ENCODE measurements at places on chromosomes 11 and 22.

GRCh38 chr22:30947173-30947815, 21.3 kb downstream of the MORC2 start:
- DNase-seq: no peak

DNA sequence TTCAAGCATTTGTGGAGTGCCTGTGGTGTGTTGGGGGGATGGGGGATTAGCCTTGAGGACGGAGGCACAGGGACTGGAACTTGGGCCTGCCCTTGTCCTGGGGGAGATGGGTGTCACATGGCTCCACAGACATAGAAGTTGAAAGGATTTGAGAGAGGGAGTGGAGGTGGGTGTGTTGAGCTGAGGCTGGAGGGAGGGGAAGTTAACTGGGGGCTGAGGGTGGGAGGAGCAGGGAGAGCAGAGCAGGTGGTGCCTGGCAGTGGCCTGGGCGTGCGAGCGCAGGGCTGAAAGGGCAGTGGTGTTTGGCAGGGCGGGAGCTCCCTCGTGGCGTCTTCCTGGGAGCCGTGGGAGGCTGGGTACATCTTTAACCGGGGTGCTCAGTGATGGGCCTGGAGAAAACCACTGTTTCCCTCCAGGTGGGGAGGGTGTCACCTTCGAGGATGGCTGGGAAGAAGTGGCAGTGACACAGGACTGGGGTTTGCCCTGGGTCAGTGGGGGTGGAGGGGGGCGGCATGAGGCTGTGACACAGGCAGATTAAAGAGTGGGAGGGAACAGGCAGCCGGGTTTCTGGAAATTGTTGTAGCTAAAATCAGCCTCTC, 45.5 kb downstream of the AP2A2 start:
- DNase-seq: no peak

DNA sequence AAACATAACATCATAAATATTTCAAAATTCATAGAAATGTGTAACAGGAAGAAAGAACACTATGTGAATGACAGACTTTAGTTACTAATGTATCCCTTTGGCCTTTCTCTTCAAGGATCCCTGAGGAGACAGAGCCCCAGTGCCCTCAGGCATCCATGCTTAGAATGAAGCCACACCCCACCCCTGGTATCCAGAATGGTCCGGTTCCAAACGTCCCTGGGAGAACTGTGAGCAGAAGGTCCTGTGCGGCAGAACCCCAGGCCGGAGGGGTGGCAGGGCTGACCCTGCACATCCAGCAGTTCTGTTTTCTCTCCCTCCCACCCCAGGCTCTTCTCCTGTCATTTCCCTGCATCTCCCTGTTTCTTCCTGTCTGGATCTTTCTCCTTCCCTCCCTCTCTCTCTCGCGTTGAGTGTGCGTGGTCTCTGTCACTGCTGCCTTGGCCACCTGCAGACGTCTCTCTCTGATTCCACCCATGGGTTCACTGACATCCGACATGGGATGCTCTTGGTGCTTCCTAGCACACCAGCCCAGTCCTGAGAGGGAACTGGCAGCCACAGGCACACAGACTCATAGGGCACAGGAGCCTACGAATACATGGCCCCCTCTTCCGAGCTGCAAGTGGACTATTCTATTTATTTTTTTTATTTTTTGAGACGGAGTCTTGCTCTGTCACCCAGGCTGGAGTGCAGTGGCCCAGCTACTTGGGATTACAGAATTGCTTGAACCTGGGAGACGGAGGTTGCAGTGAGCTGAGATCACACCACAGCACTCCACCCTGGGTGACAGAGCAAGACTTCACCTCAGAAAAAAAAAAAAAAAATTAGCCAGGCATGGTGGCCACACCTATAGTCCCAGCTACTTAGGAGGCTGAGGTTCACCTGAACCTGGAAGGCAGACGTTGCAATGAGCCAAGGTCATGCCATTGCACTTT, 5.7 kb downstream of the RFPL1 start:
- no peak for DNase-seq

GRCh38 chr11:6962673-6963072, 36.4 kb downstream of the ZNF215 start:
- DNase-seq: no peak

DNA sequence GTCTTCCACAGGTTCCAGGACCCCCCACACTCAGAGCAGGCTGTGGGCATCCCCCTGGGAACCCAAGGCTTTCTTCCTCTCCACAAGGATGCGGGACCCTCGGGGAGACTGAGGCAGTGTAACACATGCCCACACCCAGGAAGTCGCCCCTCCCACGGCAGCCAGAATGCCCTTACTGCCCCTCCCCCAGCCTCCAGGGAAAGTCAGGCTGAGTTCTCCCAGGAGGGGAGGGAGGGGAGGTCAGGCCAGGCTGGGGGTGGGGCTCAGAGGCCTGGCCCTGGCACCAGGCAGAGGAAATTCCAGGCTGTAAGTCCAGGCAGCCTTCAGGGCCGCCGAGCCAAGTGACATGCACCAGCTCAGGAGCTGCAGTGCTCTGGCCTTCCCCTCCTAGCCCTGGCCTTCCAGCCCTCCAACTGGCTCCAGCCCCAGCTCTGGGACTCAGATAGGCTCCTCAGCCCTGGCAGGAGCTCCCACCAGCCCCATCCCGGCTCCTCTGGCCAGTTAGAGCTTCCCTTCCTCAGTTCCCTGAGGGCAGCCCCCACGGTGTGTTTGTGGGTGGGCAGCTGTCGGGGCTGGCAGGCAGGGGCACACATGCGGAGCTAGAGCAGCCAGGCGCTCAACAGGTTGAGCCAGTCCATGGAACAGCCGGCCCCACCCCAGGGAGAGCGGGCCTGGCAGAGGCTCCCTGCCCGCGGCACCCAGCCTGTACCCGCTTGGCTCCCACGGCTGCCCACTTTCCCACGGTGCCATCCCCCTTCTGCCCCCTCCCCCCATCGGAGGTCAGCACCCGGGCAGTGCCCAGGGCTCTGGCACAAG, 3.6 kb downstream of the BCL9L start:
- peak; percentile 81 for DNase-seq

All from hepatic stellate cell (primary cell).